CD4-positive, alpha-beta T cell (primary cell): ENCODE measurements at places on chromosomes 12 and 14.

DNA sequence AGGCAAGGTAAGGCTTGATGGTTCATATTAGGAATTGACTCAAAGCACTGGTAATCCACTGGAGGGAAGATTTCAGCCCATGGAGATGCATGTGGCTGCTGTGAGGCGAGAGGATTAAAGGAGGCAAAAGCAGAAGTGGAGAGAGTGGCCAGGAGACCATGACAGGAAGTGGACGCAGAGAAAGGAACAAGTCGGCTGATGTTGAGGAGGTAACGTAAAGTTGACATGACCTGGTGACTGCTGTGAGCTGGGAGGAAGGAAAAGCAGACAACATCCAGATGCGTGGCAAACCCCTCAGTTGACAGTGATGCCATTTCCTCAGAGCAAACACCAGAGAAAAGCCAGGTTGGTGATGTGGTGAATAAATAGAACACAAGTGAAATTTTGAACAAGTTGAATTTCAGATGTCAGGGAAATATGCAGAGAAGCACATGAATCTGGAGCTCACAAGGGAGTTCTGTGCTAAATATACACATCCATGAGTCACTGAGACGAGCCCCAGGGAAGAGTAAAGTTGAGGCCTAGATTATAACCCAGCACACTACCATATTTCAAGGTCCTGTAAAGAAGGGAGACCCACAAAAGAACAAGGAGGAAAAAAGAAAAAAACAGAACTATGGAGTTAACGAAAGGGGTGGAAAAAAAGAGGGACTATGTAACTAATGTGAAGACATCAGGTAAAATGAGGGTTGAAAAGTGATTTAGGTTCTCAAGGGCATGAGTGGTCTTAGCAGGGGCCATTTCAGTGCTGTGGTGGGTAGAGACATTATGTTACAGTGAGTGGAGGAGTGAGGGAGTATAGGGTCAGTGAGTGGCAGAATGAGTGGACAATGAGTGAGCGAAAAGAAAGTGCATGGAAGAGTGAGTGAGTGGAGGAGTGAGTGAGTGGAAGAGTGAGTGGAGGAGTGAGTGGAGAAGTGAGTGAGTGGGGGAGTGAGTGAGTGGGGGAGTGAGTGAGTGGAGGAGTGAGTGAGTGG lies 61.6 kb upstream of the GZMB start:
- DNase-seq: no peak

DNA sequence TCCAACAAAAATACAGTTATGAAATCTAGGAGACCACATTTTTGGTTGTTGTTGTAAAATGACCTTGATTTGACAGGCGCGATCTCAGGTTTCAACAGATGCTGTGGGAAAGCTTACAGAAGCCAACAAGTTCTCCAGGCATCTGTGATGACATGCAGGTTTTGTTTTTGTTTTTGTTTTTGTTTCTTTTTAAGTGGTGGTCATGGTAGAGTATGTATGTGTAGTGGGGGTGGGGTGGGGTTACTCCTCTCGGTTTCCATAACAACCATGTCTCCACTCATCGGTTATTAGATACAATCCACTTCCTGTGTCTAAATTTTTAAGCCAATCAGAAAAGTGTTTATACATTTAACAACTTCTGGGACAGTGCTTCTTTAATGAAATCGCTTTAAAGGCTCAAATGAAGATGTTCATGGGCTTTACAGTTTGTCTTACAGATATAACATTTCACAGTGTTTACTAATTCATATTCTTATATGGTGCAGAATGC lies 199.9 kb upstream of the FOXN3 start:
- no peak for DNase-seq

GRCh38 chr12:83473408-83474095 lies 786.8 kb downstream of the TMTC2 start:
- DNase-seq: no peak

- no peak for DNase-seq
These were observed 39.6 kb downstream of the CCDC85C start for GRCh38 chr14:99564256-99564925.

DNA sequence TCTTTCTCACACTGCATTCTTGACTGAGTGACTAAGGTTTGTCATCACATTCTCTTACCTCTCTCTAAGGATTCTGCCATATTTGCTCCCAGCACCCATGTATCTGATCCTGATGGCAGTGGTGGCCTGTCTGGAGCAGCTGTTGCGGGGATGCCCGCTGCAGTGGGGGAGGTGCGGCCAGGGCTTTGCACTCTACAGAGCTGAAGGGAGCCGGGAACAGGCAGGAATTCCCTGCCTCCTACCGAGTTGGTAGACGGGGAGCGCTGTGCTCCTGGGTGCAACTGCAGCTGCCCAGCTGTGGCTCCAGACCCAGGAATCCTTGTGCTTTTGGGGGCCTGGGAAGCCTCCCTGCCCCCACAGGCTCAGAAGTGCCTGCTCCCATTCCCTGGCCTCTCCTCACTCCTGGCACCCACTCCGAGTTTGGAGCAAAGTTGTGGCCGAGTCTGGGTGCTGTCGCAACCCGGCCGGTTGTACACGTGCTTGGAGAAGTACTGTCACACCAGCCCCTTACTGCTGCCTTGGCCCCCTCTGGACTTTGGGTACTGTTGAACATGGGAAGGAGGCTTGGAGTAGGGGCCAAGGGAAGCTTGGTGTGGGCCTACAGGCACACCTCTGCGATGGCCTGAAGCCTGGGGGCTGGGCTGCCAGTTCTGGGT lies 106.9 kb upstream of the OR4E1 start:
- DNase-seq: no peak

DNA sequence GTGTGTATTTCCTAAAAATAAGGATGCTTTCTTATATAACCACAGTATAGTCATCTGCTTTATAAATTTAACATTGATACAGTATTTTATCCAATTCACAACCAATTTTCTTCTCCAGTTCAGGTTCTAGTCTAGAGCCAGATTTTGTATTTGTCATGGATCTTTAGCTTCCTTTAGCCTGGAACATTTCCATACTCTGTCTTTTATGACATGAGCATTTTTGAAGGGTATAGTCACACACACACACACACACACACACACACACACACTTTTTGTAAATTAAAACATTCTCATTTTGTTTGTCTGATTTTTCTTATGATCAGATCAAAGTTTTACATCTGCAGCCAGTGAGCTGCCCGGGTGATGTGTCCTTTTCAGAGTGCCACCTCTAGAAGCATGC lies 25.4 kb downstream of the CGRRF1 start:
- DNase-seq: no peak

DNA sequence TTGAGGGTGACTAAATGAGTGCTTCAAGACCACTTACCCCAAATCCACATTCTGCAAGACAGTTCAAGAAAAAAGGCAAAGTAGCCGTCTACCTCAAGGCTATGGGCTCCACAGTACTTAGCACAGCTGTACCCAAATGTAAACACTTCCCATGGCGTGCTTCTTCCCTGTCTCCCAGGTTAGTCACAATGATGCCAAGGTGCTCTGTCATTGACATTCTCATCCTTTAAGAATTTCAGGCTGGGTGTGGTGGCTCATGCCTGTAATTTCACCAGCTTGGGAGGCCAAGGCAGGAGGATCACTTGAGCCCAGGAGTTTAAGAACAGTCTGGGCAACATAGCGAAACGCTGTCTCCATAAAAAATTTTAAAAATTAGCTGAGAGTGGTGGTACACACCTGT lies 51.2 kb upstream of the CERS5 start:
- DNase-seq: no peak
